NB4 (cell line): ENCODE measurements at places on chromosomes 1 and 21.
A peak's percentile ranks its signal among the peaks of the same experiment; 100 is the strongest.

- DNase-seq: no peak
Measured at GRCh38 chr1:208302699-208303238, 58.6 kb upstream of the PLXNA2 start.

GRCh38 chr1:22628698-22629444, 7.6 kb upstream of the C1QA start:
- no peak for DNase-seq

DNA sequence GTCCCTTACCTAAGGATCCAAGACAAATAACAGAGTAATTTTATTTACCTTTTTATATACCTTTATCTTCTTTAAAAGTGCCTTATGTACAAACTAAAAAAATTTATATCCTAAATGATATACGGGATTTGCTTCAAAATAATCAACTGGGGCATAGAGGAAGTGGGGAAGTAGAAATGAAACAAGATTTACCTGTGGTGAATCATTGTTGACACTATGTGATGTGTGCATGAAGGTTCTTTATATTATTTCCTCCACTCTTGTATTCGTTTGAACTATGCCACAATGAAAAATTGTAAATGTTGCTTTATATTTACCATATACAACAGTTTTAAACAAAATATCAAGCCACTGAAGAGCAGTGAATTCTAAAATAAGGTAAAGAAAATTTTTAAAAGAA, 13.0 kb downstream of the RGS7 start:
- DNase-seq: no peak

DNA sequence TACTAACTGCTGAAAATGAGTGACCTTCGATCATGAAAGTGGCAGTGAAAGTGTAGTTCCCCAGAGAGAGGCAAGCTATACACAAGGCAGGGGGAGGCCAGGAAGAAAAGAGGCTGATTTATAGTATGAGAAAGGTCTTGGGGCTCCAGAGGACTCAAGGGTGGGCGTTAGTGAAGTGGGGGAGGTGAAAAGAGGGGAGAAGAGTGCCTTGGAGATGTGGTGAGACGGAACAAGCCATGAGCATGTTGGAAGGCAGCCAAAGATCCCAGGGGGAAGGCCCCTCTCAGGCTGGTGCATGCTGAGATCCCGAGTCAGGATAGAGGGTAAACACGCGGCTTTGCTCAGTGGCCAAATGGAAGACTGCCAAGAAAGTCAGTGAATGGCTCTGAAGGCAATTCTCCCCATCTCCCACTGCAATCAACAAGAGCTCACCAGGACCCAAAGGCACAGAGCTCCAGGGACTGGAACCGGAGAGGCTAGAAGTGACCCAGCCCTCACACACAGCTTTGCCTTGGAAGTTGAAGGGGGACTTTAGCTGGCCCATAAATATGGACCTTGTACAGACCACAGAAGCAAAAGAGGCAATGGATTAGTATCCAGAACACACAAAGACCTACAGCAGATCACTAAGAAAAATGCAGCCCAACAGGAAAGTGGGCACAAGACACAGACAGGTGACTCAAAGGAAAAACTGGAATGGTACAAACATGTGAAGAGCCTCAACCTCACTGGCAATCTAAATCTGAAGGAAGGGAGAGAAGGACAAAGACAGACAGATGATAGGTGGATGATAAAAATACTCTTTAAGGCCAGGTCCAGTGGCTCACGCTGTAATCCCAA, 49.6 kb downstream of the HSF2BP start:
- DNase-seq: no peak

GRCh38 chr1:86000601-86001000, 156.0 kb downstream of the COL24A1 start:
- DNase-seq: no peak

GRCh38 chr1:7574121-7575040, 196.7 kb upstream of the VAMP3 start:
- DNase-seq: no peak

DNA sequence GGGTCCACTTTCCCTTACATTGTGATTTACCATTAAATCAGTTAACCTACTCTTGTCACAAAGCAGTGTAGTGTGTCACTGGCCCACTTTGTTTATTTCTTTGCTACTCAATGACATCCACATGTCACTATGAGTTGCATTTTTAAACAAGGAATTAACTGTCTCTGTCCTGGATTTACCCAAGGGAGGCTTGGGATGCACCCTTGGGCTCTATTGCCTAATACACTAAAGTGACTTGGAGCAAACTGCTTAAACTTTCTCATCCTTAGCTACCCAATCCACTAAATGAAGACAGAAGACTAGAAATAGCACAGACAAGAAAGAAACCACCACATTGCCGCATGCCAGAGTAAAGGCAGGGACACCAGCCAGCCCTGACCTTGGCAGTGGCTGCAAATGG, 136.2 kb upstream of the TIAM1 start:
- no peak for DNase-seq

DNA sequence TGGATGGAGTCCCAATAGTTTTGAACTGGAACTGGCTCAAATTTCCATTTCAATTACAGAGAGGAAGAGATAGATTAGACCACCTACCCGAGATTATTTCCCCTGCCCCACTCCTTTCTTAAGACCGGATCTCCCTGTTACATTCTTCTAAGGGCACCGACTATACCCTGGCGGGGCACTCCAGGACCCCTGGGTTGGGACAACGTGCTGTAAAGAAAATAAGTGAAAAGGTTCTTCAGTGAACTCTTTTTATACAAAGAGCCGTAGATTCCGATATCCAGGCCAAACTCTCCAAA, 6.7 kb downstream of the NR5A2 start:
- no peak for DNase-seq

DNA sequence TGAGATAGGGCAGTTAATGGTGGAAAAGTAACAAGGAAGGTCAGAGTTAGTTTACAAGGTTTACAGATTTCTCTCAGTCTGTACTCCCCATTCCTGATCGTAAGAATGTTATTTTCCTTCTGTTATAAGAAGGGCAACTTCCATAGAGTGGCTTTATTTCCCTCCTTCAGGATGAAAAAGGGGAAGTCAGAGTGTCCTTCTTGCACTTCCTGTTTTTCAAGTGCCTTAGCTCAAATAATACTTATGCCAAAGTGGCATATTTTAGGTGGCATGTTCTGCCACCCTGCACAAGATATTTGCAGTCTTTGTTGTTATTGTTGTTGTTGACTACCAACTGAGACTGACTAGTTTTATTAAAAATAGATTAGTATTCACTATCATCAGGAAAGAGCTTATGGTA, 730.7 kb upstream of the ADGRL4 start:
- peak; percentile 42 for DNase-seq

DNA sequence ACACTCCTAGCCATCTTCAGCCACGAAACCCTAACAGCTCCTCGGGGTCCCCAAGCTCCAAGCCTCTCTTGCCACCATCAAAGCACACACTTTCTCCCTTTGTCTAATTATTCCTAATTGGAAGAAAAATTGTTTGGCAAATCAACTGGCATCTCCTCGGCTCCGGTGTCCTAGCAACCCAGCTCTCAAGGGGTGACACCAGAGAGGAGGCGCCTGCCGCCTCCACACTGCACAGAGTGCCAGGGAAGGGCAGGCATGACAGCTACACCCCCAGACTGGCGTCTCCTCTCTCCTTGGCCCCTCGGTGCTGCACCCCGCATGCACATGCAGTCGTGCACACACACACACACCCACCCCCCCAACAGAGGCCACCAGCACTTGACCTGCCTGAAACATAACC, 18.2 kb upstream of the GJB5 start:
- DNase-seq: no peak

- no peak for DNase-seq
Measured at GRCh38 chr1:30589083-30589482, 134.3 kb downstream of the MATN1 start.

- DNase-seq: no peak
Measured at GRCh38 chr1:56551691-56552090, 27.7 kb downstream of the PLPP3 start.

DNA sequence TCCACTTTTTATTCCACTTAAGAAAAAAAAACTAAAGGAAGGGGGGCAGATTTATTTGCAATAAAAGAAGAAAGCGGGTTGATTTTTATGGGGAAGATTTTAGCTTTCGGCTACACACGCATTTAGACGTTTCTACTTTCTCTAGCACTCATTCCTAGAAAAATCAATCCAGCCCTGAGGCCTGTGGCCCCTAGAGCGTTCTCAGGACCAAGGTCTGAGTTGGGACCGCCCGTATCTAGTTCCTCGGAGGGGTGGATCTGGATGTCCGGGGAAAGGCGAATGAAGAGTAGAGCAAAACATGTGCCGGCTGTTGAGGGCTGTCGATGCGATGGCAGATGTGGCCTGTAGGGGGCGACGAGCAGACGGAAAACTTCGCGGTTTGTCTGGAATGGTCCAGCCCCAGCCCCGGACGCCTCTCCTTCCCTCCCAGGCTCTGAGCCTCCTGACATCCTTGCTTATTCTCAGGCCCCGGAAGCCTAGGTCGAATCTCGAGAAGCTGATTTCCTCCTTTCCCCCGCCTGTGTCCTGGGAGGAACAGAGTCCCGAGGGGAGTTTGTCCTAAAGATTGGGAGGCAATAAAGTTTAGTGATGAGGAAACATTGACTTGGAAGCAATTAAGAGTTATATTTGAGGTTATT, 5.2 kb downstream of the FOXD3 start:
- DNase-seq: peak; percentile 68

DNA sequence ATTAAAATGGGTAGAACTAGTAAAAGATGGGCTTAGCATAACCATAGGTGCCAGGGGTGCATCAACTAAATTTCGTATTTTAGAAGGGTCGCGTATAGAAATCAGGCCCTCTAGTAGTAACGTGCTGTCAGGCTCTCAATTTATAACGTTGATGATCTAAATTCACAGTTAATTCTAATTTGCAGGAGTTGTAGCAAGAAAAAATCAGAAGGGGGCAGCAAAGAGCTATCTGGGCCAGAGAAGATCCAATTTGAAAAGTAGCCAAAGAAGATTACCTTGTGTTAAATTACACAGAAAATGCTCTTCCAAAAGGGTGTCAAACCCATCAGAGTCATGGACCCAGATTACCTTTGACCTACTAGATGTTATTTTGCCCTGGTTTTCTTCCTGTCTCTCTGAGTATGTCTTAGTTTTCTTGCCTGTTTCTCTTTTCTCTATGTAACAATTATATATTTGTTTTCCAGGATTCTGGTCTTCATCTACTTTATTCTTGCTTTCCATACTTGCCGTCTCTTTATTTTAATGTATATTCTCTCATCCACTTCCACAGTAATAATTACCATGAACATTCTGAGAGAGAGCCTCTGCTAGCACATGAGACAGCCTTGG, 1030.9 kb downstream of the AMY1C start:
- peak; percentile 44 for DNase-seq

- no peak for DNase-seq
Measured at GRCh38 chr1:24828887-24829192, 83.6 kb downstream of the CLIC4 start.

- DNase-seq: peak; percentile 77
Measured at GRCh38 chr1:153796786-153797659, 21.8 kb downstream of the SLC27A3 start.

DNA sequence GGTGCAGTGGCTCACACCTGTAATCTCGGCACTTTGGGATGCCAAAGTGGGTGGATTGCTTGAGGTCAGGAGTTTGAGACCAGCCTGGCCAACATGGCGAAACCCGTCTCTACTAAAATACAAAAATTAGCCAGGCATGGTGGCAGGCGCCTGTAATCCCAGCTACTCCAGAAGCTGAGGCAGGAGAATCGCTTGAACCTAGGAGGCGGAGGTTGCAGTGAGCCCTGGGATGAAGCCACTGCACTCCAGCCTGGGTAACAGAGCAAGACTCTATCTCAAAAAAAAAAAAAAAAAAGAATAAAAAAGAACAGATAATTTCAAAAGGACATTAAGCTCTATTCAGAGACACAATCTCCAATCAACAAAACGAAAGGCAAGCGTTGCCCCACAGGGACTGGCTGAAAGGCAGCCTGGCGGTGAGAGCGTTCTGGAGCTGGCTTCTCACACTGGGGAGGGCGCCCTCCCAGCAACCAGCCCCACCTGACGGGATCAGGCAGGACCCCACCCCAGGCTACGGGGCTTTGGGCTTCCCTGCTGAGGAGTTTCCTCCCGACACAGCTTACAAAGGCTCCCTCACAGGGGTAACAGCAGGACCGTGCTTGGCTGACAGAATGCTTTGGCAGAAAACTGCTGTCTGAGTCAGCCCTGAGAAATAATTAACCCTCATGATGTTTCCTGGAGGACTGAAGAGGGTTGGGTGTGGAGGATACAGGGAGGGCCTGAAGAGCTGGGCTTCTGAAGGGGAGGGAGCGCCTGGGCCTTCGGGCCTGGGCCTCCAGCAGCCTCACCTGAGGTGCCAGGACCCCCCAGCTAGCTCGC, 31.1 kb upstream of the SRP9 start:
- no peak for DNase-seq

- no peak for DNase-seq
Measured at GRCh38 chr1:46589529-46589928, 14.5 kb downstream of the MKNK1 start.

- DNase-seq: no peak
Measured at GRCh38 chr1:10188133-10188650, 22.2 kb upstream of the KIF1B start.

- DNase-seq: no peak
Measured at GRCh38 chr1:89888480-89889322, 67.9 kb downstream of the LRRC8D start.

- DNase-seq: no peak
Measured at GRCh38 chr1:242546441-242546840, 21.9 kb upstream of the PLD5 start.

GRCh38 chr1:15656464-15656863, 27.7 kb upstream of the PLEKHM2 start:
- DNase-seq: no peak

DNA sequence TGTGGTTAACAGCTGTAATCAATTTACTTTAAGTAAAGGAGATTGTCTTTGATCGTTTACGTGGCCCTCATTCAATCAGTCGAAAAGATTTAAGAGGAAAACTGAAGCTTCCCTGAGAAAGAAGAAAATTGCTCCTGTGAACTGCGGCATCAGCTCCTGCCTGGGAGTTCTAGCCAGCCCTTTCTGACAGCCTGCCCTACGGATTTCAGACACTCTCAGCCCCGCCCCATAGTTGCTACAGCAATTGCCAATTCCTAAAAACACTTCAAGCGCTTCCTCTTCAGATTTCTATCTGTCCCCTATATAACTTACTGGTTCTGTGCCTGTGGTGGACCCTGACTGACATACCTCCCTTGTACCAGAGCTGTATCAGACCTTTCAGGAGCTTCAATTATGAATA, 277.6 kb downstream of the DSCAM start:
- DNase-seq: no peak
